Hematopoietic multipotent progenitor cell treated with erythropoietin and hydrocortisone succinate and interleukin-3 and kit ligand, for 8 days (in vitro differentiated cells): ENCODE measurements at places on chromosomes 7 and 10.

DNA sequence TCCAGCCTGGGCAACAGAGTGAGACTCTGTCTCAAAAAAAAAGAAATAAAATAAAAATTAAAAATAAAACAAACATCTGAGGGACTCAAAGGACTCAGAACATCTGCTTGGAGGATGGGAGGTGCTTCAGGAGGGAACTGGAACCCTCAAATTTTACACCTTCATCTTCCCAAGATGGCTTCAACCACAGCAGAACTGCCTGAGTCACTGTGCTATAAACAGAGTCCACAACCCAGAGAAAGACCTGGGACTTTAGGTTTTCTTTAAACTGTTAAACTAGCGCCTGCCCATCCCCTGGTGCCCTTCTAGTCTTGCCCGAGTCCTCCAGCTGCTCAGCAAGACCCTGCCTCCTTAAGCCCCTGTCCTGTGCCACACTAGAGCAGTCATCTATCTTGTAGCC, 40.8 kb downstream of the RGS10 start:
- DNase-seq, result no peak

DNA sequence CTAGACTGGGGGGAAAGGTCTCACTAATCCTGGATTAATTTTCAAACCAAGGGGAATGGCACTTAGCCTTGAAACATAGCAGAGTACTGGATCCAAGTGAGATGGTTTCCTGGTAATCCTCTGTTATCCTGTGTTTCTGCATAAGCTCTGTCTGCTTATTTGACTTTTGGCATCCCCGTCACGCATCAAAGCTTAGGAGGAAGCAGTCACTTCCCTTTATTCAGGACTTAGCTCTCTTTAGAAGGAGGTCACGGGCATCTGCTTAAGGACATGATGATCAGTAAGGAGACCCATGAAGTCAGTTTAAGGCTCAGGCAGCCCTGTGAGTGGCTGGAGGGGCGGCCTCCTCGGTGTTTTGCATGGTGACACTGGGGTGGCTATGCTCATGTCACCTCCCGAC, 30.0 kb downstream of the TSPAN15 start:
- DNase-seq, result no peak

GRCh38 chr7:134766779-134767519, 12.5 kb upstream of the CALD1 start:
- DNase-seq, result no peak

- no peak for DNase-seq
Observed at GRCh38 chr7:47622946-47623640, 41.2 kb upstream of the TNS3 start.

- no peak for DNase-seq
Observed at GRCh38 chr10:83533290-83533689, 606.0 kb upstream of the GHITM start.

DNA sequence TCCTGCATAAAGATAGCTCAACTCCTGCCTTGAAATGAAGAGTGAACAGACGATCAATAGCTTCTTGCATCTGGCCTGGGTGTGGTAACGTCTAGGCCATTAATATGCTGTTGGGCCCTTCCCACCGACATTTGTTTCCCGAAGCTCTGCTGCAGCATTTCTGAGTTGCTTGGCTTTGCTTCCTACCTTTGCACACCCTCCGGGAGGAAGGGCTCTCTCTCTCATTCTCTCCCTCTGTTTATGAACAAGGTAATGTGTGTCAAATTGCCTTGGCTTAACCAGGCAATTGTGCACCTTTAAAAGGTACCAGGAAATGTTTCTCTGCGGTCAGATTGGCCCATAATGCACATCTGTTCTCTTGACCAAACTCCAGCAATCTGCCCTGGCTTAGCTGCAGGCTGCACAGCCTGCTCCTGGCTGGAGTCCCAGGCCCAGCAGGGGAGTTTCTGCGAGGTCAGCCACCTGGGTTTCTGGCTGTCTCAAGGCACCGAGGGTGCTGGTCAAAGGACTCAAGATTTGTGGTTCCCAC, 223.7 kb downstream of the SNX10 start:
- no peak for DNase-seq

GRCh38 chr7:125130173-125130572, 200.5 kb upstream of the POT1 start:
- DNase-seq, result no peak

- DNase-seq, result no peak
Observed at GRCh38 chr7:70470746-70471145, 661.2 kb upstream of the GALNT17 start.

DNA sequence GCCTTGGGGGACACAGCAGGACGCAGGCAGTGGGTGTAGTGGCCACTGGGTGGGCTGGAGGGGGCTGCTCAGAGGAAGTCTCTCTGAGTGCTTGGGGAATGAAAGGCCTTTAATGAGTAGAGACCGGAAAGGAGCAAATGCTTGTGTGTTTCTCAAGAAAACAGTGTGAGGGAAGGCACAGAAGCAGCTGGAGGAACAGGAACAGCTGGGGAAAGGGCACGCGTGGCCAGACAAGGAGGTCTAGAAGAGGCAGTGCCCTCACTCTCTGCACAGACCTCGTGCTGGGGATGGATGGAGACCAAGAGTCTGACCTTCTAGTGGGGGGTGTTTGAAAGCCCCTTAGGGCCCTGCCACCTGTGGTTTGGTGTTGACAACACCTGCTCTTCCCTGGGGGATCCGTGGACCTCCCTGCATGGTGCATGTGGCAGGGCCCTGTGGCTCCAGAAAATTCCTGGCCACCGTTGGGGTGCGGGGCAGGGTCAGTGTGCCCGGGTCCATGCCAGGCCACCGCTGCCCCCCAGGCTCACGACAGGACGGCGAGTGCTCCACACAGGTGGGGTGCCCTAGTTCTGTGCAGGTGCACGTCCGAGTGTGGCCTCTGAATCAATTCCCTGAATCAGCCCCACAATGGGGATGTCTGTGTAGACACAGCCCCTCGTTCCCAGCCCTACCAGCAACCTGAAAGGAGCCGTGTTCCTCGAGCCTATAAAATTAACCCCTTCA, 25.9 kb upstream of the FAM20C start:
- no peak for DNase-seq

GRCh38 chr7:57769958-57770357, 320.0 kb downstream of the ZNF716 start:
- no peak for DNase-seq

- DNase-seq, result no peak
Observed at GRCh38 chr10:48213047-48213446, 61.4 kb downstream of the FRMPD2 start.

DNA sequence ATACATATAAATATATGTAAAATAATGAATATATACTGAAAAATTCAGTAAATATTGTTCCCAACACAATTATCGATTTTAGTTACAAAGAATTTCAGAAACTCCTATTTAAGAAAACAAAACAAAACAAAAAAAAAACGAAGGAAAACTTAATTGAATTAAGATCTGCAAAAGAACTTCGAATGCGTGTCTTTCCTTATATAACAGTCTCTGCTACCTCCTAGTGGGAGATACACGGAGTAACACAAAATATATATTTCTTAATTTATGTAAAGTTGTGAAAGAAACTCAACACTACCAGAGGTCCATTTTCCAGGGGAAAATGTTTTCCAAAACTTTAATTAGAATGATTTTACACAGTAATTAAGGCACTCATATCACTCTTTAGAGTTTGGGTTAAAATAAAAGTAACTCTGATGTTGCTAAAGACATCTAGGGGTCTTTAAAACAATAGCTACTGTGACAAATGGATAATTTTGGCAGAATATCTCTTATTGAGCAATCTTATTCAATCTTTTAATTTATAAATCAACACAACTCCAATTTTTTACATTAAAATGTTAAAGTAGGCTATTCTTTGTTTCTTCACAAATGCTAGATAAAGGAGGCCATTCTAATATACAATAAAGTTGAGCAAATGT, 41.6 kb downstream of the NEBL start:
- DNase-seq, result peak; percentile 36

DNA sequence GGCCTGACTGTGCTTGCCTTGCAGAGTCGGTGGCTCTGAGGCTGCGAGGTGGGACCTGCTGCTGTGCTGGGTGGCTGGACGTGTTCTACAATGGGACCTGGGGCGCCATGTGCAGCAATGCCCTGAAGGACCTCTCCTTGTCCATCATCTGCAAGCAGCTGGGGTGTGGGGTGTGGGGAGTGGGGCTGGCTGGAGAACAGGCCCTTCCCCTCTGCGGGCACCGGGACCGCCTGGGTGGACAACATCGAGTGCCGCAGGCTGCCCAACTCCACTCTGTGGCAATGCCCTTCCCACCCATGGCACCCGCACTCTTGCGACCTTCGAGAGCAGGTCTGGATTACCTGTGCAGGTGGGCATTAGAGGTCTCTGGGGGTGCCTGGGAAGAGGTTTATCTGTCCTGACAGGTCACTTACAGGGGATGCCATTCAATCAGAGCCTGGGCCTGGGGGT, 10.9 kb downstream of the SCART1 start:
- DNase-seq, result no peak

GRCh38 chr10:81309041-81309552, 565.9 kb upstream of the NRG3 start:
- no peak for DNase-seq

GRCh38 chr7:262251-262572, 27.8 kb upstream of the FOXL3 start:
- no peak for DNase-seq
